ENCODE measurements at places on chromosomes 1 and 21.

DNA sequence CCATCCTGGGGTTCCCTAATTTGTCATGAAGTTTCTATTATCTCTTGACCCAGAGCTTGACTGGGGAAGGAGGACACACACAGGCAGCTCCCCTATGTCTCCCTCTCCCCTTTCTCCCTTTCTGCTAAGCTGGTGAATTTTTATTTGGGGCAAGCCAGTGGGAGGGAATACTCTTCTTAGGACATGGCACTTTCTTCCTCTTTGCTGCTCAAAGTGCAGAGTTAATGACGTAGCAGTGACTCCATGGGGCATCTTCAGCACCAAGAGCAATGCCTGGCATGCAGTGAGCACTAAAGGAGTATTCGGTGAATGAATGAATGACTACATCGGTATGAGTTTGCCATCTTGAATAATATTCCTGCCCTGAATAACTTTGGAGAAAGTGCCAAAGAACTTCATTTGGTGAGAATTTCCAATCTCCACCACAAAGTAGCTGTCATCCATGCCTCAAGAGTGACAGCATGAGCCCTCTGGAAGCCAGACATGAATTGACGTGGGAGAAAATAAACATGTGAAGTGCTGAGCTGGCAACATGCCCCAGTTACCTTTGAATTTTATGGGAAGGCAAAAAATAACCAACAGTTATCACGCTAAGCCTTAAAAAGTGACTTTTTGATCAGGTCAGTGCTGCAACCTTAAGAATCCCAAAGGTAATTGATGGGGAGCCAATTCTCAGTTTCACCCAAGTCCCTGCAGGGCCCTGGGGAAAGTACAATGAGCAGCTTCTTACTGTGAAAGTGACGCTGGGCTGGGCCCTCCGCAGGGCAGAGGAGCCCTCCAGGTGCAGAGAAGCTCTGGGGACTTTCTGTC lies 22.1 kb upstream of the ATF3 start:
- DNase-seq: no peak

DNA sequence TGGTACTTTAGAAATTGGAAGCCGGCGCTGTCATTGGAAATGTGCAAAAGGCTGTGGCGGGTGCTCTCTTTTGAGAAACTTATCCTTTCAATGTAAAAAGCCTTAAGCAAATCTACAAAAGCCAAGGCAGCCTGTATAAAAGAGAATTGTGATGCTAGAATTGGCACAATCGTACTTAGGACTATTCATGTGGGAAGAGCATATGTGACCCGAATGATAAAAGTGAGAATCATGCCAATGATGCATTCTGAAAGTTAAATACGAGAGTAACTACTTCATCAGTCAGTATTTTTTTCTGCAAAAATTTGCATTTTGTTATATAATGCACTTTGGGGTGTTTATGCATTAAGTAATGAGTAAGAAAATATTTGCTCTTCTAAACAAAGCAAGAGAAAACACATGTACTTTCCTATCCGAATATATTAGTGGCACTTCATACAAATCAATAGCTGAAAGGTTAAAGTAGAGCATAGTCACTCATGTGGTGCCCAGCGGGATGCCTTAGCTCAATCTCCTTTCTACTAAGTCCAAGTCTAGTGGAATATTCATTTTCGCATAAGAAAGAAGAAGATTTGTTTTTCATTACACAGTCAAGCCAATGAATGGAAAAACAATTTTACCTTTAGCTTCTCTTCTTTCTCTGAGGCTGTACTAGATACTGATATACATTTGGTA lies 1256.6 kb upstream of the B3GALT2 start:
- DNase-seq: no peak

- DNase-seq: no peak
Measured at GRCh38 chr1:64006276-64007051, 197.0 kb upstream of the UBE2U start.

- no peak for DNase-seq
Measured at GRCh38 chr21:42513151-42513984, at the start of gene SLC37A1. SLC37A1 (plus strand) TSS chr21:42513852; CDS start chr21:42518455, 4,603 bp downstream.

DNA sequence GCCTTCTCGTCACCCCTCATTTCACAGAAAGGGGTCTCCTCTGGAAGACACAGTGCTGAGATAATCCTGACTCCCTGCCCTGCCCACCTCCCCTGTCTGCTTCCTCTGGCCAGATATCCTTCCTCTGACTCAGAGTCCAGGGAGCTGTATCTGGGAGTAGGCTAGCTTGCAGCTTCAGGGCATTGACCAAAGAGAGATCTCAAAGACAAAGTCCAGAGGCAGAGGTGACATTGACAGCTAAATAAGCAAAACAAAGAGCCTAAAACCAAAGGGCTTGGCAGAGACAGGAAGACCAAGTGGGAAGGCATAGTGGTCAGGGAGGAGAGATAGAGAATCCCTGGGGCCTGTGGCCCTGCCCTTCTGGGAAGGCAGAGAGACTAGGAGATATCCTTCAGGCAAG lies 64.9 kb downstream of the TNR start:
- no peak for DNase-seq

DNA sequence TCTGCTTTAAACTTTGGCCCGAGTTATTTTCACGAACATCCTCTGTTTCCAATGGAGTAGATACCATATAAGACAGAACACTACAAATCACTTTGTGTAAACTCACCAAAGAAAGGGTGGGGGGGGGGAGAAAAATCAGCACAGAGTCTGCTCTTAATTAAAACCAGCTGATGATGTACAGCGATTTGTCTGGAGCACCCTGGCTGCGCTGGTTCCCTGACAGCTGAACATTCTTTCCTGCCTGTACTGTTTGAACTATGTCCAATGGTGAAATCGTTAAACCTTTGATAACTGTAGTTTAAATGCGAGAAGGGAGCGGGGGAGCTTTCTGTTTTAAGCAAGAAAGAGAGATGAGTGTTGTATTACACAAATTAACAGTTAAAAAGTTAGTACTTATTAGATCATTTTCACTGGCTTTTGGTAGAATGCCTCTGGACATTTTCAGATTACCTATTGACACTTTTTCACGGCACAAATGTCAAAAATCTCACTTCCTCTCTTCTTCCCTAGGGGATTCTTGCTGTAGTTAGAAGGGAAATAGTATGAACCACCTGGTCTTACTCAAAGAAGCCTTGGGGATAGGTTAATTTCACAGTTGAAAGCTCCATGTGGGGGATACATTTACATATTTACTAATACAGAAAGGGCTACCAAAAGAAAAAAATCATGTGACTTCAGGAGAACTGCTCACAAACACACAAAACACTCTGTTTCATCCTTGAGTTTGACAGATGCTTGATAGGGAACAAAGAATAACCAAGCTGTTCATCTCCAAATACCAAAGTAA lies 140.2 kb upstream of the RUNX1 start:
- DNase-seq: no peak

DNA sequence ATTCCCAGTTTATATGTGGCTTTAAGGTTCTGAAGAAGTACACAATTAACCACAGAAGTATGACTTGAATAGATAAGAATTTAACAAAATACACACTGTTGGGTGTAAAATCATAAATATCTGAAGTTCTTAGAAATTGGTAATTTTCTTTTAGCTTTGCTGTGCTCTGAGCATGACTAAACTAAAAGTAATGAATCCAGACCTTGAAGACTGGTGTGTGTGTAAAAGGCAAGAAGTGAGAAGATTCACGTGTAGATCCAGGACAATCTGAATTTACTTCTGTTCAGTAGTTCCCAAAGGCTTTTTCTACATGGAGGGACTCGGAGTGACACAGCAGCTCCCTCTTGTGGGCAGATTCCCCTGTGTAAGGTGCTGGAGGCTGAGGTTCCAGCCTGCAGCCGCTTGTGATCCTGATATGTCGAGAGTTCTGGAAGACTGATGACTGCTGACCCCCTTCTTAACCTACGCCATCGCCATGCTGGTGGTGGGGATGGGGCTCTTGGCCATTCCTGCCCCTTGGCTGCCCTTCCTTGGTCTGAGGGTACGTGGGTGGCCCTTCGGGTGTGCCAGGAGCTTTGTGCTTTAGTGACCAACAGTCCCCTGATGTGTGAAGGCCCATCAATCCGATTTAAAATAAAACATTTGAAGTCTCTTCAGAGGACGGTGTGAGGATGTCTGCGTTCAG lies 62.7 kb downstream of the ADARB1 start:
- peak; percentile 44 for DNase-seq

- no peak for DNase-seq
Measured at GRCh38 chr1:34987018-34987417, 1.9 kb upstream of the TMEM35B start.

DNA sequence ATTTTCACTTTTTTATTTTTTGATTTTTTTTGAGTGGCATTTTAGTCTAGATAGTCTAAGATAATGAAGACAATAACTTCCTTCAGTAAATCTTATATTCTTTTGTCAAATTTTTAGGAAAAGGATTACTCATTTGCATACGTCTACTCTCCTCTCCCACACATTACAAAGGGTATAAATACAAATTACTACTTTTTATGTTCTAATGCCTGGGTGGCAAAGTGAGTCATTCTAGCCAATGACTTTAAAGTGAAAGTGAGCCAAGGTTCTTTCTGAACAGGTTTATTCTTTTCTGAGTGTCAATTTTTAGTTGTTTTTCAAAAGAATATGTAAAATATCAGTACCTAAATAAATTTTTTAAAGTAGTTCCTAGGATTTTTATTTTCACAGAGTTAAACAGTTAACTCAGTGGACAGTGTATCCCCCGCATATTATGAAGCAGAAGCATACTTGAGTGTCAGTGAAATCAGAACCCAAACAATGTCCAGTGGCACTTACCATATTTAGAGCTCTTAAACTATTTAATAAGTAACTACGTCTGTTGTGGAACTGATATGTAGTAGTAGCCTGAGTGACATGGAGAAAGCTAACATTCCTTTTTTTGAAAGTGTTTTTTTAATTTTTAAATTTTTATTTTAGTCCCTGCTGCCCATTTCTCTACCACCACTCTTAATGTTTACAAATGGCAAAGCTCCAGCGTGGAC lies 141.7 kb downstream of the PHTF1 start:
- DNase-seq: no peak

GRCh38 chr1:81432059-81432458 lies 368.7 kb upstream of the ADGRL2 start:
- DNase-seq: no peak

- DNase-seq: no peak
Measured at GRCh38 chr1:175919001-175919400, 175.6 kb upstream of the TNR start.

GRCh38 chr1:14875524-14876509 lies 277.3 kb downstream of the KAZN start:
- no peak for DNase-seq

GRCh38 chr1:107787299-107787698 lies 177.7 kb downstream of the VAV3 start:
- no peak for DNase-seq

- DNase-seq: no peak
Measured at GRCh38 chr1:232149287-232150201, 480.4 kb downstream of the SIPA1L2 start.

DNA sequence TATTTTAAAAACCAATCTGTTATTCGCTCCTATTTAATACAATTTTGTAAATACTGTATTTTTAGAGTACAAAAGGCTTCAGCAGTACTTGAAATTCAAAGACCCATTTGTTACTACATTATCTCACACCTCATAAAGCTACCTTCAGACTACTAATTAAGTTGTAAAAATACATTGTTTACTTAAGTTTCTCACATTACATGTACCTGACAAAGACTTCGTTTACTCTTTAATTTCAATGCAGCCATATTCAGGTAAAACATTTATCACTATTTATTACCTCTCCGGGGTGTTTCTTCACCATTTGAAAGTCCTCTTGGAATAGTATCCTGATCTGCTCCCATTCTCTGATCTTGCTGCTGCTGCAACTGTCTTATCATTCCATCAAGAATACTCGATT lies 55.2 kb downstream of the BRWD1 start:
- DNase-seq: no peak

DNA sequence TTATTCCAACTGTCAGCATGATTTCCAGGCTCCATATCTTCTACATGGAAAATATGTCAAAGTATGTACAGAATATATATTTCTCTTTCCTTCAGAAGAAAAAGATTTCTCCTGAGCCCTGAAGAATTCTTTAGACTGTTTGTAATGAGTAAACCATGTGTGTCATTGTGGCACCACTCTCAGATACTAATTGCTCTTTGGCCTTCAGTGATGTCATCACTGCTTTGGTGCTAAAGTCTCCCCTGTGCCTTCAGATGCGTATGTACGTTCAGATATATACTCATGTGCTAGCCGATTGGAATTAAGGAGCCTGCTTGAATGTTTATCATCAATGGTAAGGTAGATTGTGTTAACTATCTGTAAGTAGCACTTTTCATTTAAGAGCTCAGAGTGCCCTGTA lies 20.6 kb upstream of the NBL1 start:
- no peak for DNase-seq

DNA sequence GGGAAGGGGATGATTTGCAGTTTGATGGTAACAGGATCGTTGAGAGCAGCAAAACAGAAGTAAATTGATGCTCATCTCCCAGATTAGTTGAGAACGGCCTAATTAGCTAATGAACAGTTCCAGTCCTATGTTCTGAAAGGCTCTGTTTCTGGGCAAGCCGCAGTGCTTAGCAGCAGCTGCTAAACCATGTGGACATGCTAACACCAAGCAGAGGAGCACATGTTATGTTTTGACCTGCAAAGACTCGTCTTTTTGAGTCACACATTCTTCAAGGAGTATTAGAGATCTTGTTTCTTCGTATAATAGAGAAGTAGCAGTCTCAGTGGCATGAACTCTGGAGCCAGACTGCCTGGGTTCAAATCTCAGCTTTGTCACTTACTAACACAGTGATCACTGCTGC lies 58.1 kb downstream of the CACNA1E start:
- DNase-seq: no peak

DNA sequence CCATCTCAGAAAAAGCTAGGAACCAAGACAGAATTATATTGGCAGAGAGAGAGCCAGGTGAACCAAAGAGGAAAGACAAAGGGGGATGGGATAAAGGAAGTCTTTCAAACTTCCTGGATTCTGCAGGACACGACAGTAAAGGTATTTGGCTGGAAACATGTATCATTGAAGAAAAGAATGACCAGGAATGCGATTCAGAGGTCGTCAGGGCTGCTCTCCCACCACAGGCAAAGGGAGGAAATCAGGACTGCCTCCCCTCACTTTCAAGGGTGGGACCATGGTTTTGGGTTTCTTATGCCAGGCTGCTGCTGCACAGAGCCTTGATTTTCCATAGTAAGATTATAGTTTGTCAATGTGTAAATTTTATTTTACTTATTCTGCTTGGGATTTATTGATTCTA lies 848.8 kb downstream of the BRINP3 start:
- DNase-seq: no peak
